ENCODE measurements at places on chromosomes 3 and 15.

DNA sequence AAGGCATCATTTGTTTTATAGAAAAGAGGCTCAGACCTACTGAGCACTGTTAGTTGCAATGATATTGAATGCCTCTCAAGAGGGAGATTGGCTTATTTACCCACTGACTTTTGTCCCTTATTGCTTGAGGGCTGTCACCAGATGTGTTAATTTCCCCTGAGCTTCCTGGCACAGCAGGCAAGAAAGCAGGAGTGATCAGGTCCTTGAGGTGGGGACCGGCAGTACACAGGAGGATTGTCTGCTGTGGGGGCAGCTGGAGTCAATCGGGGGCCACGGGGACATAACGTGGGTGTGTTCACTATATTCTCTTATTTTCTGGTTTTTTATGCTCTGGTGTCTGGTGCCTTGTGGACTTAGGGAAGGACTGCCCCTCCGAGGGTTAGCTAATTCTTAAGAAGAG lies 44.6 kb downstream of the GASK1A start:
- DNase-seq = no peak

- no peak for DNase-seq
Measured at GRCh38 chr15:73932381-73933191, 6.3 kb downstream of the LOXL1 start.

DNA sequence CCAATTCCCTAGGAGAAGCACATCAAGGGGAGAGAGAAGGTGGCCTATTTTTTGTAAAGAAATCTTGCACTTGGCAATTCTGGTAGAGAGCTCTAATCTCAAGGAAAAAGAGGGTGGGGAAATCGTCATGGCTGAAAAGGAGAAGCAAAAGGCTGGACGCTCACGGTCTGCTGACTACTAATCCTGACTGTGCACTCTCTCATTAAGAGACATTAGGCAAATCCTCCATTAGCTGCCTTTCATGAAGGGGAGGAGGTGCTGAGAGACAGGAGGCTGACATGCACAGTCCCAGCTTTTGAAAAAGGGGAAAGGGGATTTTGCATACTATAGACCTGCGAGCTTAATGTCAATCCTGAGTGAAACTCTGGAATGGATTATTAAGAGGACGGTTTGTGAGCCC lies 170.0 kb downstream of the NR2F2 start:
- no peak for DNase-seq

DNA sequence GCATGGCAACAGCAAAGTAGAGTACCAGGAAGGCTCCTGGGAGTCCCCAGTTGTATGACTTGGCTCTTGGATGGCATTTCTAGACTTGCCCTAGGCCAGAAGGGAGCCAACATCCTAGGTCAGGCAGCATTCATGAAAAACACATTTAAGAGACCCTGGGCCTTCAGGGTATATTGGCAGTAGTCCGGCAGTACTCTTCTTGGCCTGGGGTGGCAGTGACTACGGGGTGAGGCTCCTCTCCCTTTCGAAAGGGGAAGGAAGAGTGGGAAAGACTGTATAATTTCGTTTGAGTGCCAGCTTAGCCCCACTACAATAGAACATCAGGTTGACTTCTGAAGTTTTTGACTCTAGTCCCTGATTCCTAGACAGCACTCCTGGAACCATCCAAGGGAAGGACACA lies 136.4 kb downstream of the ZIC4 start:
- no peak for DNase-seq

DNA sequence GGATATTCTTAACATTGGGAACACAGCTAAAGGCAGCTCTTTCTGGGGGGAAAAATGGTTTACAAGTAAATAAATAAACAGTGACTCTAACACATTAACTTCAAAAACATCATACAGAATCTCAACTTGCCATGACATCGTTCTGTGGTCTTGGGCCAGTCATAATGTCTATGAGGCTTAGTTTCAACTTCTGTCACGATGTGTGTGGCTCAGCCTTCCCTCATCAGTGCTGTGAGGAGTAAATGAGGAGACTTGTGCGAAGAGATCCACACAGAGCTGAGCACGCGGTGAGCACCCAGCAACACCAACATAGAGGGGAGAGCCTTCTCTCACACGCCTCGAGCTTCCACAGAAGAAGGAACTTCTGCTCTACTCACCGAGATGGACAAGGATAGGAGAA lies 49.0 kb downstream of the DZIP1L start:
- no peak for DNase-seq

DNA sequence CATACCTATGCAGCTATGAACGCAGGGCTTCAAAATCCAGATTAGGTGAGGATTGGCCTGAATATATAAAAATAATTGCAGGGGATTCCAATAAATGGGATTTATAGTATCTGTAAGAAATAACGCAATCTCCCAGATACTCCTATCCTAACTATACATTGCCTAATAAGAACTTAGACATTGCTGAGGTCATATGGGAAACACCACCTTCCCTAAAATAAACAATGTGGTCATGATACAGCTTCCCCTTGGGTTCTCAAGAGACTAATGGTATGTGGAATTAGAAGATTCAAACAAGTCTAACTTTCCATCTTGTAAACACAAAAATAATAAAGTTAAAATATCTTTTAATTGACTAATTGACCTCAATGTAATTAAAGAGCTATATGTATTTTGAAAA lies 28.2 kb downstream of the UBE3A start:
- peak; percentile 42 for DNase-seq

DNA sequence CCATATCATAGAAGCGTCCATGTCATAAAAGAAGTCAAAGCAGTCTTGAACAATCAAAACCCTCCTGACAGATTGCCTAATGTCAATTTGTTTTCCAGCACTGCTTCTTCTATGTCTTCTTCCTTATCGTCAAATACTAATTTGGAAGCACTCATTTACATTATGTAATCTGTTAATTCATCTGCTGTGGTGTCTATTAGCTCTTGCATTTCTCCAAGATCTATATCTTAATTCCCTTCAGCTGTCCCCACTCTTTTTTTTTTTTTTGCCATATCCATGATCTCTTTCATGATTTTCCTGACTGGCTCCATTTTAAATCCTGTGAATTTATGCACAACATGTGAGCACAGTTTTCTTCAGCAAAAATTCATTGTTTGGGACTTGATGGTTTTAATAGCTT lies 560.5 kb upstream of the ARPP21 start:
- DNase-seq = no peak

DNA sequence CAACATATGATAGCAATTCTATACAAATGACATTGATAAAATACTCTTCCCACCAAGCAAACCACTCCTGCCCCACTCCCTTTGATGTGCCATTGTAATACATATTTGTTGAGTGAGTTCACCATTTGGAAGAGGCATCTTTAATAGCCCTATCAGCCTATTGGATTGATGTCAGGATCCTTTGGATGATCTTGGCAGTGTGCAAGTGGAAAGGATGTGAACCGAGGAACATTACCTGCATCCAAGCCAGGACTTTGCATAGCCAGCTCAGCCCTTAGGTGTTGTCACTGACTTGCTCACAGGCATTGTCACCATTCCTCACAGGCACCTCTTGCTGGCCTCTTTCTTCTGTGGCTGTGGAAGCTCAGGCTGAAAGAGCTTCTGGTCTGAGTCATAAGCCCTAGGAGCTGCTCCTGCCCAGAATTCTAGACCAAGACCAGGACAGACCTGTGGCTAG lies 16.5 kb upstream of the TIMP4 start:
- DNase-seq = peak; percentile 53

- peak; percentile 3 for DNase-seq
Measured at GRCh38 chr15:91338766-91339165, 238.7 kb downstream of the SV2B start.

GRCh38 chr3:45088543-45089358 lies 57.4 kb downstream of the CDCP1 start:
- no peak for DNase-seq

DNA sequence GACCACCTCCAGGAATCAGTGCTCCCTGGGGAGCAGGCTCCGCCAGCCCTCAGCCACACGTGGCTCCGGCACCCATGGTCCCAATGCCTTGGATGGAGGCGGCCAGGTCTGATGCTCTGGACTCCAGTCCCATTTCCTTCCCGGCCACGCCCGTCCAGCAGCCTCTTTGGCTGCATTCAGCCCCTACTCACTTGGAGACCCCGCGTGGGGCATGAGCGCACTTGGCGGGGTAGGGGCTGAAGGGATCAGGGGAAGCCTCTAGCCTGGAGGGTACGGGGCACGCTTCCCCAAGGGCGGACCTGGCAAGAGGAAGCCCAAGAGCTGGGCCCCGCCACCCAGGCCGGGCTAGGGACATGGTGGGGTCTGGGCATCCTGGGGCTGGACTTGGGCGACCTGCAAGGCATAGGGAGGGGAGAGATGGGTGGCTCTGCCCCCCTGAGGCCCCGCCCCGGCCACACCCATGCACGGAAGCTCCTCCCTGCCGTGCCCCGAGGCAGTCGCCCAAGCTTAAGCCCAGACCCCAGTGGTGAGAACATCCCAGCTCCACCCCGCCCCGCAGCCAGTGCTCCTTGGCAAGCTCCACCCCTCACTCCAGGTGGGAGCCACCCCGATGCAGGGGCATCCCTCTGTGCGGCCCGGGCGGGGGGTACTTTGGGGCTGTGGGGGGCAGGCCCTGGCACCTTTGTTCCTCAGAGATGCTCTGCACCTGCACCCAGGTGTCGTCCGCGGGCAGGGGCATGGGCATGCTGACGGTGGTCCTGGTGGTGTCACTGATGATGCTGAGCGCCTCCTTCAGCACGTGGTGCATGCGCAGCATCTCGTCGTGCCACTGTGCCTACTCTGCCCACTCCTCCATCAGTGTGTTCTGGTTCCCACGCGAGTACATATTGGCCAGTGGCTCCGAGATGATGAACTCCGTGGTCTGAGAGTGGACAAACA lies 163.5 kb downstream of the GOLGA6L4 start:
- DNase-seq = no peak

- no peak for DNase-seq
Measured at GRCh38 chr3:187150186-187150585, 10.9 kb upstream of the RPL39L start.

- peak; percentile 47 for DNase-seq
Measured at GRCh38 chr3:31064021-31064420, 169.6 kb upstream of the GADL1 start.

GRCh38 chr3:185763347-185764005 lies 61.4 kb downstream of the IGF2BP2 start:
- DNase-seq = no peak

DNA sequence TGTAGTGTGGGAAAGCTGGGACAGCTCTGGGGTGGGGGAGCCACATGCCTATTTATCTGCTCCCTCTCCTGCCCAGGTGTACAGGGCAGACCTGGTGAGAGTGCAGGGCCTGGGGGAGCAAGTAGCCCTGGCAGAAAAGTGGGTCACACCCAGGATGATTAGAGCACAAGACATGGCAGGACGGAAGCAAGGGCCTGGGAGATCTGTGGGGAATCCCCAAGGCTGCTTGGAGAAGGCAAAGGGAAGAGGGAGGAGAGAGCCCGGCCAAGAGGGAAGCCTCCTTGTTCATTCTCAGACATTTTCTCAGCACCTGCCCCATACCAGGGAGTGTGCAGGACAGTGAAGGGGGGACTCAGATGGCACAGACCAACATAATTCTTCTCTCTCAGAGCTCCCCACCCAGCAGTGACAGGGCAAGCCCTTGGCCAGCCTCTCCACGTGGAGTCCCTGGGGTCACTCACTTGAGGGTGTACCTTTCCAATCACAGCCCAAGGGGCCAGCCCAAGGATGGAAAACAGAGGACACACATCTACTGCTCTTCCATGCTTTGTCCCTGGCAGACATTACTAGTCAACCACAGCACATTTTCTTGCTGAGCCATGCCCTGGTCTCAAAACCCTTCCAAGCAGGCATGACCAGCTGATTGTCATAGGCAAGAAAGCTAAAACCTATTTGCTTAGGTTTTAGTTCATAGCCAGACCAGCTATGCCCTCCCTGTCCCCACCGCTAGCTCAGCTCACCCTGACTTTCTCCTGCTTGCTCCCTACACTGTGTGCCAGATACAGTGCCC lies 4.9 kb upstream of the DUSP7 start:
- no peak for DNase-seq

- no peak for DNase-seq
Measured at GRCh38 chr3:36514171-36514570, 133.9 kb downstream of the STAC start.

DNA sequence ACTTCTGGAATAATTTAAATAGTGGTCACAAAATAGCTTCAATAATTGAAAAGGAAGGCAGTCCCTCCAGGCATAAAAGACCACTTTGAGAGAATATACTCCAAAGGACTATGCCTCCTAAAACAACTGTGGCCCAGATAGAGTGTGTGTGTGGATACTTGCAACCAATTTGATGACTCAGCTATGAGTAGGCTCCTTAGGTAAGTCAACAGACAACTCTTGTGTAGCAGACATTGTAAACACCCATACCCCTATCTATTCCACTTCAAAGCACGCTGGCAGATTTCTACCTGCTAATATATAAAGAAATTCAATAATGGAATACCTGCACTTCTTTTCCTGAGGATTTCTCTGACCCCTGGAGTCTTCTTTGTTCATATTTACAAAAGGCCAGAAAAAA lies 254.5 kb downstream of the NEK10 start:
- DNase-seq = peak; percentile 10

GRCh38 chr15:53447053-53447574 lies 312.3 kb downstream of the WDR72 start:
- no peak for DNase-seq

- peak; percentile 61 for DNase-seq
Measured at GRCh38 chr3:152071924-152072323, 196.8 kb upstream of the MBNL1 start.

DNA sequence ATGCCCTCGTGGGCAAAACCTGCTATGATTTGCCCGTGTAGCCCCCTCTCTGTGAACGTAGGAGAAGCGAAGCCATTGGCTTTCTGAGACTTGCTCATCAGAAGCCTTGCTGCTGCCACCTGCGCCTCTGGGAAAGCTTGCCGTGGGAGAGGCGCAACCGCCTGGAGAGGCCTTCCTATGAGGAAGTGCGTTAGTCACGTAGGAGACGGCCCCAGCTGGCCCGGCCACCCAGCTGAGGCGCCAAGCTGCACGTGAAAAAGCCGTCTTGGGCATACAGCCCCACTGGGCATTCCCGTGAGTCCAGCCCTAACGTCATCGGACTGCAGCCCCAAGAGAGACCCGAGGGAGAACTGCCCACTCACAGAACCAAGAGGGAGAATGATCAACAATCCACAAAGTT lies 49.1 kb upstream of the TJP1 start:
- no peak for DNase-seq
